ENCODE measurements at places on chromosomes 12 and 14.

- DNase-seq: no peak
Measured at GRCh38 chr12:28369483-28369882, 179.2 kb downstream of the CCDC91 start.

- DNase-seq: no peak
Measured at GRCh38 chr14:66445936-66446335, 40.2 kb upstream of the CCDC196 start.

GRCh38 chr14:100827101-100828021, 1.4 kb downstream of the MEG3 start:
- no peak for DNase-seq

DNA sequence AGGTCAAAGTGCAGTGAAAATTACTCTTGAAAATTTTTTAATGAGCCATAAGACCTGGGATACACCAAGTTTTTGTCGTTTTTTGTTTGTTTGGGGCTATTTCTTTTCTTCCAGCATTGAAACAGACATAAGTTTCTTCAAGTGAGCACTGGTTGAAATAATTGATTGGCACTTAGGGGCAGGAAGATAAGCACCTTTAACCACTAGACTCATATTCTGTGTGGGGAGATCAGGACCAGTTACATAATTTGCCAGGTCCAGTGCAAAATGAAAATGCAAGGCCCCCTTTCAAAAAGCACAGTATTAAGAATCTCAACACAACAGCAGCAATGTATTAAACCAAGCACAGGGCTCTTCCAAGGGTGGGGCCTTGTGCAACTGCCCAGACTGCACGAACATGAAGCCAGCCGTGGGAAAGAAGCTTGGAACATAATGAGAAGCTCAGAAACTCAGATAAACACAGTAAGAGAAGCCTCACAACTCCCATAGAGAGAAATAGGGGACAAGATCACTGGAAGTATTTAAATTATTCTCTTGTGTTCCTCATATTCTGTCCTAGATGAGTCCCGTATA, 3.2 kb upstream of the TCP11L2 start:
- no peak for DNase-seq

GRCh38 chr12:5140190-5140589, 96.5 kb downstream of the KCNA5 start:
- no peak for DNase-seq

DNA sequence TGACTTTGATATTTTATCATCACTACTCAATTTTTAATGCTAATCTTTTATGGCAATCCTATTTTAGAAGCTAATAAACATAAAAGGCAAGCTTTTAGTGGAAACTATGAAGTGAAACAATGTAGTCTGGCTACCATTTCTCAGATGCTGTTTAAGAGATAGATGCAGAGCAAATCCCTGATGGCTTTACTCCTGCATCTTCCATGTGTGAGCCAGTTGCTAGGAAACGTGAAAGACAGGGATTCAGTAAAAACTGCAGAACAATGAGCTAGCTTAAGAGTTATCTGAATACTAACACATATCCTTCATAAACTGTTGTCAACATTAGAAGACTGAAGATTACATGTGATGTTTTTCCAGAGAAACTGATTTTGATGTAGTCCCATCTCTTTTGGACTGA, 112.6 kb downstream of the SLC2A13 start:
- DNase-seq: no peak

- DNase-seq: no peak
Measured at GRCh38 chr14:61247935-61248334, 33.2 kb downstream of the TMEM30B start.

DNA sequence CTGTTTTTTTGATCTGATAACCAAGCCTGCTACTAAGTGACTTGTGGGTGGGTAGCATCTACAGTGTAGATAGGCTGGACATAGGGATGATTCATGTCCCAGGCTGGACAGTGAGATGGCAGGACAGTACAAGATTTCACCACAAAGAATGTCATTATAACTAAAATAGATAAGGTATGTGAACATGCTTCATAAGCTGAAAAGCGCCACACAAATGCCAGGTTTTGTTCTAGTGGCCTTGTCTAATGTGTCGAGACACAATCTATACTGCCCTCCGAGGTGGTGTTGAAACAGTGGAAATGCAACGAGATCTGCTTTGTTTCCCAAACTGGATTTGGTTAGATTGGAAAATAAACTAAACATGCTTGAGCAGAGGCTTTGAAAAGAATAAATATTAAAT, 4.4 kb downstream of the LGALS3 start:
- no peak for DNase-seq

- DNase-seq: peak; percentile 84
Measured at GRCh38 chr14:95515596-95516552, 576 bp downstream of the SYNE3 start.

- DNase-seq: no peak
Measured at GRCh38 chr14:55609681-55610080, 29.7 kb downstream of the KTN1 start.

- no peak for DNase-seq
Measured at GRCh38 chr12:1161197-1161596, 170.2 kb downstream of the ERC1 start.

- DNase-seq: no peak
Measured at GRCh38 chr12:11904124-11904523, 166.6 kb upstream of the BCL2L14 start.

DNA sequence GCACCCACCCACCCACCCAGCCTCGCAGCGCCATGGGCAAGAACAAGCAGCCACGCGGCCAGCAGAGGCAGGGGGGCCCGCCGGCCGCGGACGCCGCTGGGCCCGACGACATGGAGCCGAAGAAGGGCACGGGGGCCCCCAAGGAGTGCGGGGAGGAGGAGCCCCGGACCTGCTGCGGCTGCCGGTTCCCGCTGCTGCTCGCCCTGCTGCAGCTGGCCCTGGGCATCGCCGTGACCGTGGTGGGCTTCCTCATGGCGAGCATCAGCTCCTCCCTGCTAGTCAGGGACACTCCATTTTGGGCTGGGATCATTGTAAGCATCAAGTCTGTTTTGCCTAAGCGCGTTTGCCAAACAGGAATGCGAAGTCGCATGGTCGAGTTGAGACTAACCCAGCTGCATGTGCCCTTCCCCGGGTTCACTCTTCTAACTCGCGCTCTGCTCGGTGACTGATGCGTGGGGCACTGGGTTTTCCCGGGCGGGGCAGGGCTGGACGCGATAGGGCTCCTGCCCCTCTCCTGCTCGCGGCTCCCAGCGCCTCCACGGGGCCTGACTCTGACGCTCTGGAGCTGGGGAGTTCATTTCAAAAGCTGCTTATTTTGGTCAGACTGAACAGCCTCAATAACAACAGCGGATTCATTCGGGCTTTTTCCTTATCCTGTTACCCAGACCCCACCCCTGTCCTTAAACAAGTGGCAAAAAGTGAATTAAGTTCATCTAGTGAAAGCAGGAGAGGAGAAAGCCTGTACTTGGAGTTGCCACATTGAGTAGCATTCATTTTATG, 458 bp downstream of the SSPN start:
- DNase-seq: peak; percentile 64

DNA sequence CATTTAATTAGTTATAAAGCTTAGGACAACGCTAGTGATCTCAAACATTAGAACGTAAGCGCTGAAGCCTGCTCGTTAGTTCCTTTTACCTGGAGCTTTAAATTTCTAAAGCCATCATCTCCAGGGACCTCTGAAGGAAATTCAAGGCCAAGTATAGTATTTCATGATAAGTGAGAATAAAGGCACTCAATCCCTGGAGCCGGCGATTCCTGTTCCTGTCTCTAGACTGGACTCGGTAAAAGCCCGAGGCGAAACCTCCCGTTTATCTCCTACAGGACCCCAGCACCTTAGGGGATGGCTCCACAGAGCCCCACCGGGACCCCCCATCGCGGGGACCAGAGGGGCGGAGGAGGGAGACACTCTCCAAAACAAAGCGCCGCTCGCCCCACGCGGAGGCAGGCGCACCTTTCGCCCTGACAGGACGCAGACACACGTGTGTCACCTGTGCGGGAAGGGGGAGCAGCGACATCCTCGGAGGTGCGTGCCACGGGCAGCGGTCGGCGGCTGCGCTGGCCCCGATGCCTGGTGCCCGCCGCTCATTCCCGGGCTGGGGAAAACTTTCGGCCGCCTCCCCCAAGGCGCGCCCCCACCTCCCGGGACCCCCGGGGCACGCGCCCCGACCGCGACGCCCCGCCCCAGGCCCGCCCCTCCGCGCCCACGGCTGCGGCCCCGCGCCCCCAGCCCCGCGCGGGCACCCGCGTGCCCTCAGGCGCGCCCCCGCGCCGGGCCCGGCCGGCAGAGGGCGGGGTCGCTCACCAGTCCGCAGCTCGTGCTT, 678 bp downstream of the RPS6KA5 start:
- peak; percentile 70 for DNase-seq

DNA sequence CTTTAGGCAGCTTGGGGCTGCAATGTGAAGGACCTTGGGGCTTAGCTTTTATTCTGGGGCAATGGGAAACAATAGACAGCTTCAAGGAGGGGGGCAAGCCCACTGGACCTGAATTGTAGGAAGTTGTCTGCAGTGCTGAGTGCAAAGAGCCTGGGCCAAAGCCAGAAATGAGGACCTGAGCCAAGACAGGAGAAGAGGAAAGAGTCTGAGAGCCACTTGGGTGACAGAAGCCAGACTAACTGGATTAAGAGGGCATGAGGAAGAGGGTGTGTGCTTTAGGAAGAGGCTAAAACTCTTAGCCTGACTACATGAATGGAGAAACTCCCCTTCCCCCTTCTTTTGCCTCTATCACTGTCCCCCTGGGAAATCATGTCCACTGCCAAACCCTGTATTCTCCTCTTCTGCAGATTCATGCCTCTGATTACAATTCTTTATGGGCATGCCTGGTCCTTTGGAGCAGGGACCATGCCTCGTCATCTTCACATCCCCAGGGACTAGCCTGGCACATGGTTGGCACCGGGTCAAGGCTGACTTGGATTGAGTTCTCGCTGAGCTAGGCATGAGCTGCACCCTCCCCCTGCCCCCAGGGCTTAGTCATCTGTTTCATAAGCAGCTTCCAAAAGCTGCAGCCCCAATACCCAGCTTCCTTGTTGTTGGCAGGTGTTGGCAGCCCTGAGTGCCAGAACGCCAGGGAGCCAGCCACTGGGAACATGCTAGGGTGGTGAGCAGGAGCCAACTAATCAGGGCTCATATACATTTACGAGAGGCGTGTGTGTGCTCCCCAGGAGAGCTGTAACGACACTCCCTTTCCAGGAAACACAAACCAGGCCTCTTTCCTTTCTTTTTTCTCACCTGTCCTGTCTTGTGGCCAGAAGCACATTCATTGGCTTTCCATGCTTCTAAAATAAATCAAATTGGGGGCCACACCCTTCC, 27.7 kb upstream of the JDP2 start:
- peak; percentile 92 for DNase-seq

DNA sequence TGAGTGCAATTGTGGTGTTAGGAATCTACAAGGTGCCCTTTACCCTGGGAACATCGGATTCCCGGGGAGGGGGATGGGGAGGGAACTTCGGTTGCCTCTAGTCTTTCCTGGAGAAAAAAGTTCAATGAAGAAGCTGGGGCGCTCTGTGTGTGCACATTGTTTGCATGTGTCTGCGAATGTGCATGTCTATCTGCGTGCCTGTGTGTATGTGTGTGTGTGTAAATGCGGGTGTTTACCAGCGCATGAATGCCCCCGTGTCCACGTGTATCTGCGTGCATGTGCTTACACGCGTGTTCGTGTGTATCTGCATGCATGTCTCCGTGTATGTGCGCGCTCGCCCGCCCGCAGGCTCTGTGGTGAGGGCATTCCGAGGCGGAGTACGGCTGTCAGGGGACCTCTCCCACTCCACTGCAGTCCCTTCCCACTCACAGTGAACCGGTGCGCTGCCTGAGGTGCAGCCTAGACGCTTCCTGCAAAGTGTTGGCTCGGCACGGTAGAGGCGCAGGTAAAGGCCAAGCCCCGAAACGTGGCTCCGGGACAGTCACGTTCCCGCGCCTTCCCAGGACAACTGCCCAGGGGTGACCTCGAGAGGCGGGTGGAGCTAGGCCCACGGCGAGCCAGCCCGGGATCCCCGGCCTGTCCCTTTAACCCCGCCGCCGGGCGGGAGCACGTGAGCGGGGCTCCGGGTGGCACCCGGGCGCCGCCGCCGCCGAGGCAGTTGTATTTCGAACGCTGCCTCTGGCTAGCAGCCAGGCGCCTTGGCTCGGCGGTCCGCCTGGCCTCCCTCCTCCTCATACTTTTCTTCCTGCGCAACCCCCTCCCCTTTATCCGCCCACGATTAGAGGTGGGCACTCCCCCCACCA, 539 bp upstream of the HMGA2 start:
- peak; percentile 46 for DNase-seq

GRCh38 chr12:6273205-6273540, 37.3 kb upstream of the PLEKHG6 start:
- no peak for DNase-seq

DNA sequence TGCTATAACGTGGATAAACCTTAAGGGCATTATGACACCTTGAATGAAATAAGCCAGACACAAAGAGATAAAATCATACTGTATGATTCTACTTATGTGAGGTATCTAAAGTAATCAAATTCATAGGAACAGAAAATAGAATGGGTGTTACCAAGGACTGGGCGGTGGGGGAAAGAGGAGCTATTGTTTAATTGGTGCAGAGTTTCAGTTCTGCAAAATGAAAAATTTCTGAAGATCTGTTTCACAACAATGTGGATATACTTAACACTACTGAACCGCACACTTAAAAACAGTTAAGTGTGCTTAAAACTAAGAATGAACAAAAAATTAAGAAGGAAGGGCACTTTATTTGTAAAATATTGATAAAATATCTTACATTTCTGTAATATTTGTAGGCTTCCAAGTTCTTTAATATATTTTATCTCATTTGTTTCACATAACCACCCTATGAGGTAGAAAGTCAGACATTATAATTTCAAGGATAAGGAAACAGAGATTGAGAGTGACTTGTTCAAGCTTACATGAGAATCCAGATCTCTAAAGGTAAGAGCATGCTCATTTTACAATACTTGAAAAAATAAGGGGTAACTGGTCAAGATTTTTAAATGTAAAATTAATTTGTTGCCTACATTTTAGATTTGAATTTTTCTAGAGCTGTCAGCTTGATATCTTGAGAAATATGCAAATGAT, 14.9 kb downstream of the LTA4H start:
- no peak for DNase-seq

DNA sequence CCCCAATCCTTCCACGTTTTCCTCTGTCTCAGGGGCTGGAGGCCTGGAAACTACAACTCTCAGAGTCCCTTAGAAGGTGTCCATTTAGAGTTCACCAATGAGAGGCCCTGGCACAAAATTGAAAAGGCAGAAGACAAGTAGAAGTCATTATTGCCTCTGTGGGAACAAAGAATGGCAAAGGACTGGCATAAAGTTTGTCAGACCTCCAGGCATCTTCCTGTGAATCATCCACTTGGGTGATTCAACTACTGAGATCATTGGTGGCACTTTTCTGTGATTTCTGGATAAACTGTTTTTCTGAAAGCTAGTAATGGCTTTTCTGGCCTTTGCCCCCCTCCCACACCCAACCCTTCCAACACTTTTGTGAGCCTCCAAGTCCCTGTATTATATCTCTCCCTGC, 42.6 kb upstream of the C12orf42 start:
- DNase-seq: no peak

GRCh38 chr12:77774761-77775160, 55.9 kb upstream of the NAV3 start:
- no peak for DNase-seq

Measured in lower lobe of right lung (tissue), 2 donors.